ENCODE measurements at places on chromosomes 6 and 20. TPM values are rescaled to one million over a fixed set of nuclear protein-coding genes. Genes with fewer than 3 reads are reported as not detected.

DNA sequence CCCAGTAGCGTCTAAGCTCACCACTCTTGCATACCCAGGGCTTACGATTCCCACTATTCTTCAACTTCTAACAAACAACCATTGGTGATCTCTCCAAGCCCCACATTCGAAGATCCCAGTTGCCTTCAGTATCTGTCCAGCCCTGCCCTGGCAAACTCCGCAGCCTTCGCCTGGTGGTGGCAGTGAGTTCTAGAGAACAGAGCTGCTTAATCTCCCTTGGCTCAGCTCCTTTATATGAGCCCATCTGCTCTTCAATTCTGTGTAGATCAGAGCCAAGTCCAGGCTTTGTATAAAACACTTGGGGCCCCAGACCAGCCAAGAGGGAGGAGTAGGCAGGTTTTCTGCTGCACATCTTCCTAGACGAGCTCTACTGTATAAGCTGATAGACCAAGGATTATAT is 193.3 kb downstream of the PHACTR1 start:
- no peaks in the 10 kb centered on the region for H3K36me3 ChIP-seq
- H3K27me3 ChIP-seq, result no peaks in the 10 kb centered on the region
- H3K4me1 ChIP-seq, result no peaks in the 10 kb centered on the region

DNA sequence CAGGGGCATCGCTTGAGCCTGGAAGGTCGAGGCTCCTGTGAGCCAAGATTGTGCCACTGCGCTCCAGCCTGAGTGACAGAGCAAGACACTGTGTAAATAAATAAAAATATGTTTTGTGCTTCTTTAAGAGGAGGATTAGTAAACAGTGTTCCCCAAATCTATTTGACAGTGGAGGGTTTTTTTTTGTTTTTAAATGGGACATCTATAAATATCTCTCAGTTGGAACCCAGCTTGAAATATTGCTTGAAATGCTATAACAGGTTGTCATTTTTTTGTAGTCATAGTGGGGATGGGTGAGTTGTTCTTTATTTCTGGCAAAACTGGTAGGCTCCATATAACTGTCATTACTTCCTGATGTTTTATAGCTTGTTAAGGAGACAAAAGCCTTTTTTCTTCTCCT is 54.3 kb downstream of the CARMIL1 start:
- H3K4me3 ChIP-seq, result no peak overlapping the region
- no peaks in the 10 kb centered on the region for H3K27me3 ChIP-seq
- no peaks in the 10 kb centered on the region for H3K36me3 ChIP-seq
- no peak overlapping the region for H3K27ac ChIP-seq

DNA sequence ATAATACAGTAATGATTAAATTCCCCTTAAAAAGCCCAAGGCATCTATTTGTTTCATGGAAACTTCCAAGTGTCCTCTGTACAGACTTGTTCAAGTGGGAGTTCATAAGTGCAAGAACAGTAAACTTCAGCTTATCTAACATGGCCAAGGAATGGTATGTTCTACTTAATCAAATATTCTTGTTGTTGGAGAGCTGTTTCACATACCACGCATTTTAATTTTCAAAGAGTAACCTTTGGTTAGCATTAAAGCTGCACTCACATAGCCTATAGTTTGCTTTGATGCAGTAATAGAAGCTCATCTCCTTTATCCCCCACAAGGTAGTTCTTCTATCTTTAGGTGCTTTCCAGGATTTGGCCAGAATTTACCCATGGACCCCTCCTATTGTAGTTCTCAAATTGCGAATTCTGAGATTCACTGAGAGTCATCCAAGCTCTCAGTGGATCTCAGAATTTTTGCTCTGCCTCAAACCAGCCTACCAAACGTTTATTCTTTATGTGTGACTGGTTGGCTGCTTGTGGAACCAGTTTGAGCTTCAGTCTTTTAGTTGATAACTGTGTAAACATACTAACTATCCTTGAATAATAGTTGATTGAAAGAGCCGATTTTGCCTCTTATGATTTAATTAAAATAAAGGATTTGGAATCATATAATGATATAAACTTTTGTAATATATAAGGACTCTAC is 668.0 kb upstream of the FLRT3 start:
- no peak for DNase-seq
- no peaks in the 10 kb centered on the region for H3K4me1 ChIP-seq
- no peaks in the 10 kb centered on the region for H3K36me3 ChIP-seq
- no peak overlapping the region for H3K27ac ChIP-seq

- no peaks in the 10 kb centered on the region for H3K4me1 ChIP-seq
- H3K4me3 ChIP-seq, result no peak overlapping the region
- no peaks in the 10 kb centered on the region for H3K36me3 ChIP-seq
These were observed 124.2 kb downstream of the GRM4 start for GRCh38 chr6:34021554-34022190.

DNA sequence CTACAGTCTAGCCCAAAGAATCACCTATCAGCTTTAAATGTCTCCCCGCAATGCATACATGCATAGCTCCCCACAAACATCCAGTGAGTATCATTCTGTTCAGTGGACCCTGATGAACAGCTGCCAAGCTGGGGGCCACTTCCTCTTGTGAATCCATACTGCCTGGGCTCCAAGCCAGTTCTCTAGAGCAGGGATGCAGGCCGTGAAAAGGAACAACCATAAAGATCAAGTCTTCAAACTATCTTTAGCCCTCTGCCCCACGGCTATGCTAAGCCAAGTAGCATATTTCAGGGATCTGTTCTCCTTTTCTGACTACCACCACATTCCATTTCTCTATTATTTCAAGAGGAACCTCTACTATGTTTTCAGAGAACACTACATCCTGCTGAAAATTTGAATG is 191.7 kb upstream of the BTBD3 start:
- H3K4me3 ChIP-seq, result no peak overlapping the region
- H3K27me3 ChIP-seq, result no peaks in the 10 kb centered on the region
- H3K27ac ChIP-seq, result no peak overlapping the region
- H3K4me1 ChIP-seq, result no peaks in the 10 kb centered on the region
- DNase-seq, result no peak

Gene SNAI1
- total RNA-seq, result 0.19 TPM

Gene CHMP4B
- total RNA-seq, result 54.0 TPM

Gene HLA-B
- total RNA-seq, result 5,565 TPM

Data from CD4-positive, alpha-beta memory T cell (primary cell).